Stimulated activated naive CD8-positive, alpha-beta T cell treated with anti-CD3 and anti-CD28 coated beads, Interleukin-15, amount 100 ng/mL, for 72 hours (primary cell): ENCODE measurements at places on chromosomes 5 and 9.

DNA sequence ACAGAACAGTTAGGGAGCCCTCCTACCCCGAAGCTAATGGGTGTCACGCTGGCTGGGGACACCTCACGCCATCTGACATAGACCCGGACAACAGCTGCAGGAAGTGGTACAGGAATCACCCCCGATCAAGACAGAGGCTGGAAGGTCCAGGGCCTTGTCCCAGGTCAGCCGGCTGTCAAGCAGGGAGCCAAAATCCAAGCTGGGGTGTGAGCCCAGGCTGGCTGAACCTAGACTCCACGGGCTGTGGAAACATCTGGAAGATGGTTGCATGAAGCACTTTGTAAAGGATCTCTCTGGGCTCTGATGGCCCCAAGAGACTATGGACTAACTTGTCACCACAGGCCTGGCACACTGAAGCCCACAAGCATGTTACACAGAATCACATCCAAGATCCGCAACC is 68.9 kb upstream of the STXBP1 start:
- no peak for DNase-seq

- DNase-seq: no peak
Measured at GRCh38 chr5:175384724-175385552, 59.0 kb downstream of the DRD1 start.

GRCh38 chr9:71758785-71759184 is 9.5 kb downstream of the CEMIP2 start:
- DNase-seq: no peak

- no peak for DNase-seq
Measured at GRCh38 chr5:59428391-59428790, 465.1 kb downstream of the PDE4D start.

DNA sequence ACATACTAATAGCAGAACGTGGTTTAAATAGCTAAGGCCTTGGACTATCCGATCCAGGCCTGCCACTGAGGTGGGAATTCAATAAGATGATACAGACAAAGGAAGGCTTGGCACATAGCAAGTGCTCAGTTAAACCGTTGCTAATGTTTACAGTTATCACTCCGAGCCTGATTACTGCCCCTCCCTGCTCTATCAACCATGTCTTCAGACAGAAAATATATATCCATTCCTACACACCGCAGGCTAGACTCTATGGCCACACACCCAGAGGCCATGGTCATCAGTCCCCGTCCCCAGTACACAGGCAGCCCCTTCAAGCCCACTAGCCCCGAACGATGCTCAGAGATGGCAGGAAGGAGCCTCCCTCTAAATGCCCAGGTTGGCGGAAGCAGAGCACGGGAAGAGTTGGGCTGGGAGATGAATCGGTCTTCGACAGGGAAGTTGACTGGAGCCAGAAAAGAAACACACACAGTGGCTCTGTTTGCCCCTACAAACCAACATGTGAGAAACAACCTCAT is 49.7 kb upstream of the STXBP1 start:
- no peak for DNase-seq

DNA sequence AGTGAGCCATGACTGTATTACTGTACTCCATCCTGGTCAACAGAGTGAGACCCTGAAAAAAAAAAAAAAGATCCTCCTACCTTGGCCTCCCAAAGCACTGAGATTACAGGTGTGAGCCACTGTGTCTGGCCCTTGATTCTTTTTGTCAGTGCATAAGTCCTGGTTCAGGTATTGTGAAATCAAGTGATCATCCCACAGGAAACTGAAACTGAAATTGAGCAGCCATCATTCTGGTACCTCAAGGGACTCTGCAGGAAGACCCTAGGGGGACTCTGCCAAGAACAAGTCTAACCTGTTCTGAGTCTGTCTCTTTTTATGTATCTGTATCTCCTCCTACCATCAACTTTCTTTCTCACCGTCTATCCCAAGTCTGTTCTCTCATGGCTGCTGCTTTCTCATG is 1.9 kb upstream of the DCAF10 start:
- DNase-seq: no peak

GRCh38 chr5:121681229-121681855 is 170.3 kb upstream of the FTMT start:
- no peak for DNase-seq

- DNase-seq: peak; percentile 52
Measured at GRCh38 chr5:117454716-117455212, 880.1 kb upstream of the SEMA6A start.

DNA sequence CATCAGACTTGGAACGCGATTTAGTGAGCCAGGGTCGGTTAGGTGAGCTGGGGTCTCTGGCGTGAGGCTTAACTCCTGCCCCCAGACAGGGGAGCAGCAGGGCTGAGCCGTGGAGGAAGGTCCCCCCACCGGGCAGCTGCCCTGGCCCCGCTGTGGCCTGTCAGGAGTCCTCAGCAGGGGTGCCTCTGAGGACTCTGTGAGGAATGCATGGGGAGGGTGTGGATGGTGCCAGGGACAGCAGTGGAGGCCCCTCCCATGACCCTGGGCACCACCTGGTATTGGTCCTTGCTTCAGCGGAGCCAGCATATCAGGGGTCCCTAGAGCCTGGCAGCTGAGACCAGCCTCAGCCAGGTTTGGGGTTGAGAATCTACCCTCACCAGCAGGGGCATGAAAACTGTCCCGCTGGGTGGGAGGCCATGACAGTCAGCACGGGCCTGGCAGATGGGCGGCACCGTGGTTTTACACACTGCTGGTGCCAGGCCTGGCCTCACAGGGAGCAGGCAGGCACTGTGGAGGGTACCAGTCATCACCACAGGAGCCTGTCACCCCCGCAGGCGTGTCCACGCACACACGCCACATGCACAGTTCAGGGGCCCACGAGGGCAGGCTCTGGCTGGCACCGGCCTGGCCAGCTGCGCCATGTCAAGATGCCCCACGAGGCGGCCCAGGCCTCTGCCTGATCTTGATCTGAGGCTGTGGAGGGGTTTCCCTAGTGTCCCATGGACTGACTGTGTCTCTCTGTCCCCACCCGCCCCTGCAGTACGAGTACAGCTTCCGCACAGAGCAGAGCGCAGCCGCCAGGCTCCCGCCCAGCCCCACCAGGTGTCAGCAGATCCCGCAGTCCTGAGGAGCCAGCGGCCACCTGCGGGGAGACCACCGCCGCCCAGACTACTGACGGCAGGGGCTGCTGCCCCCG is 111.1 kb upstream of the LMX1B start:
- no peak for DNase-seq

- DNase-seq: no peak
Measured at GRCh38 chr9:121474231-121474947, 25.3 kb downstream of the GGTA1 start.

DNA sequence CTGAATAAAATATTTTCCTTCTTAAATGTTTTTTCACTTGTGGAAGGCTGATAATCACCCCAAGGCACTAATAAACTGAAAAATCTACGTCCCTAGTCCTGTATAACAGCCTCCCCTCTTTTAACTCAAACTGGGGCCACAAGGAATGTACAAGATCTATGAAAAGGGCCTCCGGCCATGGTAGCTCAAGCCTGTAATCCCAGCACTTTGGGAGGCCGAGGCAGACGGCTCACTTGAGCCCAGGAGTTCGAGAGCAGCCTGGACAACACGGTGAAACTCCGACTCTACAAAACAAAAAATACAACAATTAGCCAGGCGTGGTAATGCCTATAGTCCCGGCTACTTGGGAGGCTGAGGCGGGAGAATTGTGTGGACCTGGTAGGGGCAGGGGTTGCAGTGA is 23.6 kb downstream of the RNF145 start:
- no peak for DNase-seq

DNA sequence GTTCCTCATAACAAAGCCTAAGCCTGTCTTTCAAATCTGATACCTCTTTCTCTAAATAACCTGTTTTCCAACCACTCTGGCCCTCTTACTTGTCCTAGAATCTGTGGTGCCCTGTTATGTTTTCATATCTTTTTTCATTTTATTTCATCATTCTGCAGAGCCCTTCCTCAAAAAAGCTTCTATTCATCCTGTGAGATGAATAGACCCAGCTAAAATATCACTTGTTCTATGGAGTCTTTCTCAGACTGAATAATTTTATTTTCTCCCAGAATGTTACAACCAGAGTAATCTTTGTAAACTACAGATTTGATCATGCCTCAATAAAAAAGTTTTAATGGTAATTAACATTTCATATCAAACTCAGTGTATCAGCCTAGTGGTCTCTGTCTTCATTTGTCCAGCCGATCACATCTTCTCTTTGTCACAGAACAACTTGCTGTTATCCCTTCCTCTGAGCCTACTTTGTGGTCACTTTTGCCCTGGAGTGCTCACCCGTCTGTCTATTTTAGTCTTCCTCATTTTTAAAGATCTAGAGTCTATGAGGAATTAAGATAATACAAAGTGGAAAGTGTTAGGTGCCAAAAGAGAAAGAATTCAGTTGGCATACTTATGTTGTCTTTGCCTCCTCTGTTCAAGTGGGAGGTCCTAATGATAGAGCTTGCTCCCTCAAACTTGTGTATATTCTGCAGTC is 77.8 kb downstream of the ZCCHC7 start:
- no peak for DNase-seq

- no peak for DNase-seq
Measured at GRCh38 chr5:154740957-154741356, 14.2 kb upstream of the LARP1 start.

DNA sequence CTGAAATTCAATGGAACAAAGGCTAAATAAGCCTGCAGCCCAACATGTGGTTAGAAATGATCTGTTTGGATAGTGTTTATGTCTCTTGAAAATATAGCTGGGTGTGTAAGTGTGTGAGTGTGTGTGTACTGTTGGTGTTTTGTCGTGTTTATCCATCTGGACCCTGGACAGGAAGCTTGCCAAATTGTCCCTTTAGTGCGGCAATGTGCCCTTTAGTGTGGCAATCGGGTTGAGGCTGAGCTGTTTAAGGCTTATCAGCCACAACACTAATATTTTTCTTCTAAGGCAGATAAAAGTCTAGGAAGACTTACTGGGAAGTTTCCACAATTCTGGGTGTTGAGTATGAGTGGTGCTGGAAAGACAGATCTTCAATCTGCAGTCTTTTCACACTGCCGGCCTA is 180.2 kb downstream of the YTHDC2 start:
- no peak for DNase-seq

DNA sequence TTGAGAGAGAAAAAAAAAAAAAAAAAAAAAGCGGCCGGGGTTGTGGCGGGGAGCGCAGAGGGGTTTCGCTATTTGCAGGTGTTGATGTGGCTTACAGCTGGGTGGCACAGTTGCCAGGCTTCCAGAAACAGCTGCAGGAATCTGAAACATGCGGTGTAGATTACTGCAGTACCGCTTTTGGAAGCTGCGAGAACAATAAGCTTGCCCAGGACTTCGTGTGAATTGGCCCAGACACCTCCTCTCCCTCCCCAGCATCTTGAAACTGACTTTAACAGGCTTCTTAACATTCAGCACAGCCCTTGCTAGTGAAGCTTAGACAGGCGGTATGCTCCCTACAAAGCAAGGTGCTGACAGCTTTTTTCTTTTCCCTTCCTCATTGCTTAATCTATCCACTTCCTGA is 104.0 kb downstream of the ATP10B start:
- DNase-seq: no peak

DNA sequence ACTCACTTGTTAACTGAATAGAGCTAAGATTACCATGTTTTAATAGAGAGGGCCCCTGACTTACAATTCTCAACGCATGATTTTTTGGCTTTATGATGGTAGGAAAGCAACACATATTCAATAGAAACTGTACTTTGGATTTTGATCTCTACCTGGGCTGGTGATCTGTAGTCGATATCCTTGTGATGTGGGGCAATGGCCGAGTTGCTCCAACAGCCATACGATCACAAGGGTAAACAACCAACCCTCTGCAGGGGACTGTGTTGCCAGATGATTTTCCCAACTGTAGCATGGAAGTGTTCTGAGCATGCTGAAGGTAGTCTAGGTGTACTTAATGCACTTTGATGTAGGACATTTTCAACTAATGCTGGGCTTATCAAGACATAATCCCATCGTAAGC is 36.5 kb downstream of the NSUN2 start:
- no peak for DNase-seq

DNA sequence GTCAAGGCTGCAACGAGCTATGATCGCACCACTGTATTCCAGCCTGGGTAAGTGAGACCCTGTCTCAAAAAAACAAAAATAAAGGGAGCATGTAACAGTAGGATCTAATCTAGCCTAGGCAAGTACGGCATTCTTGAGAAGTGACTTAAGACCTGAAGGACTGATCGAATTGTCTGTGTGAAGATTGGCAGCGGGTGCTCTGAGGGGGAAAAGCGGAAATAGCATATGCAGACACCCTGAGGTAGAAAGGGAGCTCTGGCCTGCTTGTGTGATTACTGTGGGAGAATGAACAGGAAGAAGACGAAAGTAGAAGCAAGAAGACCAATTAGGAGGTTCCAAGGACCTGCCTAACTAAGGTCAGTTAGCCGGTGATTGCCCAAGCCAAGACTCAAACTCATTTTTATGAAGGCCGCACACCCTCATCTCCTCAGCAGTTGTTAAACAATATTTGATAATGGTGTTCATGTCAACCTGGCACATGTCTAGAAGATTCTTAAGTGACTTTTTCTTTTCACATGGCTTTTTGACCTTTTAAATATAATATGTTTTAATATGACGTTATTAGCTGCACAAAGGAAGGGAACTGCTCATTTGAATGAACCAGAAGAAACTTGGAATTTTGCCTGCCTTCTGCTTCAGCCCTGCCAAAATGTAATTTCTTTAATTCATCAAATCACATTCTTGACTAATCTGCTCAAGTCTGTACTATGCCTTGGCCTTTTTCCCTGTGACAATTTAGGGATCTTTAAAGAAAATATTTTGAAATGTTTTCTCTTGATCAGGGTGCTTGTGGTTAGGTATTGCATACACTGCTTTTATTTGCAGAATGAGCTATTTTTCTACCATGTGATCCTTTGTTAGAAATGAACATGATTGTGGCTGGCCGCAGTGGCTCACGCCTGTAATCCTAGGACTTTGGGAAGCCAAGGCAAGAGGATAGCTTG is 289.2 kb upstream of the DMRT1 start:
- DNase-seq: no peak

- no peak for DNase-seq
Measured at GRCh38 chr9:36030871-36031270, 5.8 kb upstream of the RECK start.

DNA sequence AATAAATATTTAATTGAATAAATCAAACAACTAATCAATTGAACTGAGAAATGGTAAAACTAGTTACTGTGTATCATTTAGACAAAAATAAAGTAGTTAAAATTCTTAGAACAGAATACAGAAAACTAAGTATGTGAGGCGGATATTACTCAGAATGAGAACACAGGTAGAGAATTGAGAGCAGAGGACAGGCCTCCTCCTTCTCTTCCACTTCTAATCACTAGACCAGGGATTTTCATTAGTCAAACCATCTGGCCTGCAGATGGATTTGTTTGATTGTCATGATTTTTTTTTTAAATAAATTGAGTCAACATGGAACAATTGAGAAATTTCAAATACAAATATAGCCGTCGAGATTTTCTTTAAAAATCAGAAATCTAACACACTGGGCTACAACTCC is 198.6 kb upstream of the HMHB1 start:
- DNase-seq: no peak

GRCh38 chr9:68643901-68644809 is 60.9 kb upstream of the PIP5K1B start:
- DNase-seq: no peak
